ENCODE measurements at places on chromosomes 12 and 14.

GRCh38 chr12:31796270-31796951, 67.6 kb upstream of the AMN1 start:
- H3K4me3 ChIP-seq = no peak overlapping the region
- H3K36me3 ChIP-seq = no peaks in the 10 kb centered on the region
- no peak for DNase-seq
- no peaks in the 10 kb centered on the region for H3K4me1 ChIP-seq
- H3K27ac ChIP-seq = no peak overlapping the region

GRCh38 chr12:30361145-30361544, 334.5 kb downstream of the IPO8 start:
- no peak overlapping the region for H3K27ac ChIP-seq
- H3K4me3 ChIP-seq = no peak overlapping the region
- H3K4me1 ChIP-seq = no peaks in the 10 kb centered on the region
- no peak for DNase-seq
- no peaks in the 10 kb centered on the region for H3K36me3 ChIP-seq

- DNase-seq = no peak
- no peaks in the 10 kb centered on the region for H3K27me3 ChIP-seq
Observed at GRCh38 chr14:57746563-57746962, 119.3 kb downstream of the SLC35F4 start.

DNA sequence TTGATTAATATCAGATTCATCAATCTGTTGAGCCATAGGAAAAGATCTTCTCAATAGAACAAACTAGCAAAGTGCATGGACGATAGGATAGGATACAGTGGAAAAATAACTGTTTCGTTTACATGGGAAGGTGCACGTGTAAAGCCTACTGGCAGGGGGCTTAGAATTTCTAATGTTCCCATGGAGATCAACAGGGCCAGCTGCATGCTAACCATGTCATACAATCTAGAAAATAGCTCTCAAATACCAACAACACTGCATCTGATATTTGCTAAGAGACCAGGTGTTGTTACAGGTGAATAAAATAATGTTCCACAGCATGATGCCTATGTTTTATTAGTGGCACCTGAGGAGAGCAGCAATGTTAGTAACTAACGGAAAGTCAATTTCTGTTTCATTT, 72.5 kb downstream of the ACSS3 start:
- no peak overlapping the region for H3K27ac ChIP-seq
- H3K4me1 ChIP-seq = no peaks in the 10 kb centered on the region
- DNase-seq = no peak
- no peaks in the 10 kb centered on the region for H3K27me3 ChIP-seq
- H3K36me3 ChIP-seq = no peaks in the 10 kb centered on the region

DNA sequence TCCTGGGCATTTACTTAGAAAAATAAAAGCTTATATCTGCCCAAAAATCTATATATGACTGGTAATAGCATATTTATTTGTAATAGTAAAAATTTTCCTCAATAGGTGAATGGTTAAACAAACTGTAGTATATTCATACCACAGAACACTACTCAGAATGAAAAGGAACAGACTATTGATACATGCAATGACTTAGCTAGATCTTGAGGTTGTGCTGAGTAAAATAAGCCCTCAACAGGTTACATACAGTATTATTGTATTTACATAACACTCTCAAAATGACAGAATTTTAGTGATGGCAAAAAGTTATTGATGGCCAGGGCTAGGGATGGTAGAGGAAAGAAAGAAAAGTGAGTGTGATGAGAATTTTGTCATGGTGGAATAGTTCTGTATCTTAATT, 178.4 kb downstream of the BMP4 start:
- H3K4me3 ChIP-seq = no peak overlapping the region
- H3K27me3 ChIP-seq = no peaks in the 10 kb centered on the region
- no peak overlapping the region for H3K27ac ChIP-seq
- H3K4me1 ChIP-seq = no peaks in the 10 kb centered on the region

DNA sequence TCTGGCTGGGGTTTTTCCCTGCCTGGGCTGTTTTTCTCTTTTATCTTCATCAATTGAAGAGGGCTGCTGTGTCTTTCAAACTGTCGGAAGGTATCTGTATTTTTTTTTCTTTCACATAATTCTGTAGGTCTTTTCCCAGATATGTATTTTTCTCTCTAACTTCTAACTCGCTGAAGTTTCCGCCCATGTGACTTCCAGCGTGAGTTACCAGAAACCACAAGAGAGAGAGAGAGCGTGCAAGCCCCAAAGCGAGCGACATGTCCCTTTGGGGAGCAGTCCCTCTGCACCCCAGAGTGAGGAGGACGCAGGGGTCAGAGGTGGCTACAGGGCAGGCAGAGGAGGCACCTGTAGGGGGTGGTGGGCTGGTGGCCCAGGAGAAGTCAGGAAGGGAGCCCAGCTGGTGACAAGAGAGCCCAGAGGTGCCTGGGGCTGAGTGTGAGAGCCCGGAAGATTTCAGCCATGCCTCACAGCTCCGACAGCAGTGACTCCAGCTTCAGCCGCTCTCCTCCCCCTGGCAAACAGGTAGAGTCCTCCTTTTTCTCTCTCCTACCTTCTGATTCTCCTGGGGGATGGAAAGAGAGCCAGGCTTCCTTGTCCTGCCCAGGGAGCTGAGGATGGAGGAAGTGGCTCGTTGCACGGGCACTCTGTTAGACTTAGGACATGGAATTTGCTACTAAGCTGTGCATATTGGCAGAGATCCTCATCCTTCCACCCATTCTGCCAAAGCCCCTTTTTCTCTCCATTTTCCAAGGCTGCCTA, at the start of gene BATF:
BATF (plus strand) TSS at position 246 of the 759 bp plus-strand sequence; CDS start at position 460, 214 bp downstream.
- no peaks in the 10 kb centered on the region for H3K27me3 ChIP-seq
- peak within 1 kb of the TSS; percentile 82 for H3K27ac ChIP-seq

- H3K27ac ChIP-seq = no peak overlapping the region
- peaks cover 3% of the 10 kb centered on the region for H3K4me1 ChIP-seq
- no peak overlapping the region for H3K4me3 ChIP-seq
- H3K36me3 ChIP-seq = no peaks in the 10 kb centered on the region
- no peaks in the 10 kb centered on the region for H3K27me3 ChIP-seq
- no peak for DNase-seq
Observed at GRCh38 chr14:99726538-99727095, 42.5 kb downstream of the CYP46A1 start.

All from endothelial cell of umbilical vein (primary cell).